Mesothelial cell of epicardium (in vitro differentiated cells): ENCODE measurements at places on chromosomes 4 and X. TPM values are rescaled to one million over a fixed set of nuclear protein-coding genes. Genes with fewer than 3 reads are reported as not detected.

The PLXNA3 gene
- total RNA-seq: 126 to 133 TPM (median 128 TPM) in 3 replicates

The F8 gene
- total RNA-seq: 2.2 to 3.9 TPM (median 2.8 TPM) in 3 replicates

The BTK gene
- 0.07 to 0.42 TPM (median 0.20 TPM) in 3 replicates for total RNA-seq

The MECP2 gene
- 49.4 to 57.8 TPM (median 56.2 TPM) in 3 replicates for total RNA-seq

The ASB9 gene
- 1.3 to 2.1 TPM (median 1.3 TPM) in 3 replicates for total RNA-seq

The TRAM1L1 gene
- total RNA-seq: 9.7 to 10.6 TPM (median 10.4 TPM) in 3 replicates

The NLGN3 gene
- total RNA-seq: 3.3 to 3.5 TPM (median 3.3 TPM) in 3 replicates
